ENCODE measurements at places on chromosomes 5 and 9.

DNA sequence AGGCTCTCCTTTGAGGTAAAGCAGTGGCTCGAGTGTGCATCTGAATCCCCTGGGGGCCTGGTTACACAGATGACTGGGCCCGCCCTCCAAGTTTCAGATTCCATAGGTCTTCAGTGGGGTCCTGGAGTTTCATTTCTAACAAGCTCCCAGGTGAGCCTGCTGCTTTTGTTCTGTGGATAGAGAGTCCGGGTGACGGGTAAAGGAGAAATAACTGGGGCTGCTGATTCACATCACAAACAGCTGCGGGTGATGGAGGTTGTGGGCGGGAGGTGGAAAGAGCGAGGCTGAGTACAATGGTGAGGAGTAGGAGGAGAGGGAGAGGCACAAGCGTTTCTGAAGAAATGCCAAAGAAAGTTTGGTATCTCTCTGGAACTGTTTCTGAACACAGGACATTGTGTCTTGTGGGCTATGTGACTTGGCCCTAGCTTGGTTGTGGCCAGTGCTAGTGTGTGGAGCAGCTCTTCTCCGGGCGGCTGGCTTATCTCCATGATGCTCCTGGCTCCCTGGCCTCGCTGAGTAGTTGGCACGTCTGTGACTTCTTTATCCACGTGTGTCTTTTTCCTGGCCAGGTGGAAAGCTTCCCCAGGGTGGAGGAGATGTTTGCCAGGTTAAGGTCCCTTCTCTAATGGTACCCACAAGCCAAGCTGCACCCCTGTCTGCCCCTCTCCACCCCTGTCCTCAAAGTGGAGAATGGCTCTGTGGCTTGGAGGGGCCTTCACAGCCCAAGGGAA, 61.7 kb downstream of the HSPA4 start:
- DNase-seq = no peak

DNA sequence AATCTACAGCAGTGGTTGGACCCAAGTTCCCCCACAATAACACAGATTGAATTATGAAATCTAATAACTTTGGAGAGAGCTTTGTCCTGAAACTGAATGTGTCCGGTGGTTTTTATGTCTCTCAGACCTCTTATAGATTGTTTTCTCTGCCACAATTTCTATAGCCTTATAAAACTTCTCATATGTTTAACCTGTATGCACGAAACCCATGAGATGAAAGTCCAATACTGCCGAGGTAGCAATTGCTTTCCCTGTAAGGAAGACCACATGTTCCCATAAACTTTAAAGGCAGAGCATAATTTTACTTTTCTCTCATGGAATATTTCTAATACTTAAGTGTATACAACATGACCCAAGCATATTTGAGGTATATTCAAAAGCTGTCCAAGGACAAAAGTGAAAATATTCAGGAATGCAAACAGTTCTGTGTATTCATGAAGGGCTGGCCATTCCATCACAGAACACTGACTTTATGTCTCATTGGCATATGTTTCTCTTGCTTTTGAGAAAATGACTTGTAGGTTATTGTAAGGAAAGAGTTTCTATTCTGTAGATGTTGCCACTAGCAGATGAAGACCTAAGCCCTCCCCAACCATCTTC, 94.4 kb upstream of the TLE4 start:
- DNase-seq = no peak

GRCh38 chr5:137778772-137779564, 24.8 kb upstream of the HNRNPA0 start:
- no peak for DNase-seq

DNA sequence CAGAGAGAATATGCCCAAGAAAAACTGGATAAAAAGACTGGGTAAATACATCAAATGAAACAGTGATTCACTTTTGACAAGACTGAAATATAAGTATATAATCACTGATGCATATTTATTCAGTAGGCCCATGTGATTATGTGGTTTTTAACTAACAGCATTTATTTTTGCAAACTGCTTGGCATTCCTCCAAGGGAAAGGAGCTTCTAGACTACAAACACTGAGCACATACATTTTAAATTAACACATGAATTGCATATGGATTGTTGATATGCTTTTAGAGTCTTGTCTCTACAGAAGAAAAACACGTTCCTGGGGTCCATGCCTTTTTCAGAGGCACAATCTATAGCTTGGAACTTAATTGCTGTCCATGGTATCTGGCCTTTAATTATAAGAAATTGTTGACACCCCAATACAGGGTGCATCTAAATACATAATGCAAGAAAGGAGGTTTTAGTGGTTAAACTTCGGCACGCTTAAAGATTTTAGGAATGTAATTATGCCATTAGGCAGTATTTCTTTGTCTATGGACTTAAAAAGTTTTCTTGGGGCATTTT, 6.9 kb upstream of the MEIKIN start:
- no peak for DNase-seq

Measured in D721Med (cell line).